ENCODE measurements at places on chromosomes 6 and 20. TPM values are rescaled to one million over a fixed set of nuclear protein-coding genes. Genes with fewer than 3 reads are reported as not detected.

XKR7 gene
- not detected for total RNA-seq

AKAP12 gene
- 0.36 TPM for total RNA-seq

CPXM1 gene
- total RNA-seq, result 3.5 TPM

GRCh38 chr6:3438190-3439167 lies 18.4 kb downstream of the SLC22A23 start:
- no peak for DNase-seq

DNA sequence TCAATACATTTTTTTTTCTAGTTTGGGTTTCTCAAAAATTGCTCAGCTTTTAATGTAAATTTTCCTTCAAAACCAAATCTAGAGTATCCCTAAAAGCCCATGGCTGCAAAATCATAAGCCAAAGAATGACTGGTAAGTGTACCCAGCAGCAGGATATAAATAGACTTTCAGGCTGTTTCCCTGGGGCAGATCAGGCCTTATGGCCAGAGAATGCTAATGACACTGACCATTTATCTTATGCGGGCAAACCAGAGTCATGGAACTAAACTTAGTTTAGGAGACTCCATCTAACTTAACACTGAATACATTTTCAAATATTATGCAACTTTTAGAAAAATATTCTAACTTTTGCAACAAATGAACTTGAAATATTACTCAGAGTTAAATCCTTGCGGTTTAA lies 7.4 kb downstream of the OSER1 start:
- no peak for DNase-seq

DNA sequence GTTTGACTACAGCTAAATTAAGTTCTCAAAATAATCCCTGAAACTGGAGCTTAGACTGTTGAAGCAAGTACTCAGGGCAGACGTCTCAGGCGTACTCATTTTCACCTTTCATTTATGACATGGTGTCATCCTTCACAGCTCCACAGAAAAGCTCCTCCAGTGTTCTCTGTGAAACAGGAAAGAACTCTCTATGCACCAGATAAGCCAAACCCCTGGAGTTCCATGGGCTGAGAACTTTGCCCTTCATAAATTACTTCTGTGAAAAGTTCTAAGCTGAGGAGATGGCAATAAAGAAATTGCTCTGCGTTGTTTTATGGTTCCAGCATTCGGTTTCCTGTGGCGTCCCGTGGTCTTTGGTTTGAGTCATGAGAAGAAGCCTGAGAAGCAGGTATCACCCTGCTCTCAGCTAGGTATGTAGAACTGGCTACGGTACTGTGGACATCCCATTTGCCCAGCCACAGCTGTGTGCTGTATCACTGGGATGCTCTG lies 20.2 kb upstream of the RREB1 start:
- no peak for DNase-seq

Data from activated naive CD4-positive, alpha-beta T cell treated with anti-CD3 and anti-CD28 coated beads, Interleukin-2, amount 50 U/mL, for 72 hours (primary cell).